Cardiac septum (tissue), 1 donor: ENCODE measurements at places on chromosomes 2 and 18. TPM values are rescaled to one million over a fixed set of nuclear protein-coding genes. Genes with fewer than 3 reads are reported as not detected.

STK11IP gene
- 20.2 TPM for total RNA-seq

DNA sequence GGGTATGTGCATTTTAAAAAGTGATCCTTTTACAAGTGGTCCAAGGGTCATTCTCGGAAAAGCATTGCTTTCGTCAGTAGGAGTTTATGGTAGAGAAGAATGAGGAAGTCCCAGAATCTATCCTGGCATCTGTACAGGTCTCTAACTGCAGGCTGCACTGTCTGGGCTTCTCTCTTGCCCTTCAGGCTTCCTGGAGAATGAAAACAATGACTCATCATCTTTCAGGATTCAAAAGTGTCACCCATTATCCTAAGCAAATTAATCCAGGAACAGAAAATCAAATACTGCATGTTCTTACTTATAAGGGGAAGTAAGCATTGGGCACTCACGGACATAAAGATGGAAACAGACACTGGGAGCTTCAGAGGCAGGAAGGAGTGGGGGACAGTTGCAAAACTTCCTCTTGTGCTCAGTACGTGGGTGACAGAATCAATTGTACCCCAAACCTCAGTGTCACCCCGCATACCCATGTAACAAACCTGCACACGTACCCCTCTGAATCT lies 60.2 kb upstream of the TXNDC2 start:
- no peak for DNase-seq

DSG2 gene
- 34.4 TPM for total RNA-seq

DNA sequence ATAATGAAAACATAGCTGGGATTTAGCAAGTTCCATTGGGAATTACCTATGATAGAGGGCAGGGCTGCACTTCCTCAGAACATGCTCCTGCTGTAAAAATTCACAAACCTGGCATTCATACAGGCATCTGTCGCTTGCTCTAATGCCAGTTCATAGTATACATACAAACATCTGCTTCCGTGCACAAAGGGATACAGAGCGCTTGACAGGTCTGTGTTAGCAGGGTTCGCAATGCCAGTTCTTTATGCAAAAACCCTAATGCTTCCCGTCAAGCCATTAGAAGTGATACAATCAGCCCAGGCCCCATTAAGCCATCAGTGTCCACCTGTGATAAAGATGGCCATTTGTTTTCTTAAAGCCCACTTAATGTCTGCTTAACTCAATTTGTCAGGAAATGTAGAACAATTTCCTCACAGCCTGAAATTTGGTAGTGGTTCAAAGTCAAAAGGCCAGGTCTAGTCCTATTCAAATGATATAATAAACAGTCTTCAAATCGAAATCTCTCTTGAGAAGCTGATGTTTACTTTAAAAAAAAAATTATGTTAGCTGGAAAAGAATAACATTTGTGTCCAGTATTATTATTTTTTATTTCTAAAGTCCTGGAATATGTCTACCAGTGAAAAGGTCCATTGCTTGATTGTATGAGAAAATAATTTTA lies 556.3 kb downstream of the ARHGAP15 start:
- DNase-seq: no peak

OXER1 gene
- 0.94 TPM for total RNA-seq

HAAO gene
- total RNA-seq: 2.5 TPM

DNA sequence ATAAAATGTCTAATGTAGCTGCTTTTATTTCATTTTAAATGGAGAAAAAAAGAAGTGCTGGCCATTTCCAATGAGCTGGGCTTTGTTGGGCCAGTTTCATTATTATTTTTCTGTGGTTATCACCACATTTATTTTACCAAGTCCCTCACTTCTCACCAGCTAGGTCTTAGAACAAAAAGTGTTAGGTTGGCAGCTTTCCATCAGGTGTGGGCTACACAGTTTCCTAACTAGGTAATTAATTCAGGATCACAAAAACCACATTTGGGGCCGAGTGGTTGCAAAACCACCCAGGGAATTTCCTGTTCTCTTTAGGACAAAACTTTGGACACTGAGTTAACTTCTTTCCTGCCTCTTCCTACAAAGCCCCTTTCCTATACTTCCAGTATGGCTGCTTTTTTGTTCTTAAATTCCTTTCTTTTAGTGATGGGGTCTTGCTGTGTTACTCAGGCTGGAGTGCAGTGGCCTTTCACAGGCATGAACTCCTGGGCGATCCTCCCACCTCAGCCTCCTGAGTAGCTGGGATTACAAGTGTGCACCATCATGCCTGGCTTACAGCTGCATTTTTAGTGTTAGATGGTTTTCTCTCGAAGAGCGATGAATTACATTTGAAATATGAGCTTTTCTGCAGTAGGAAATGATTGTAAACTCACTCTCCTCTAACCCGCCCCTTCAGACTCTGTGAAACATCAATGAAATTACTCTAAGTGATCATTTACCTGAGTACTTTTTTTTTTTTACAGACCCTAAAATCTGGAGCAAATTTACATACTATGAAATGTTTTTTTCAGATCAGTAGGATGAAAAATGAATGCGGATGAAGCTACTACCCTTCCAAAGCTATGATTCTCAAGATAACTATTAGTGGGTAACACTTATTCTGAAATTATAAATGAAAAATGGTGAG lies 2.6 kb upstream of the ZFP36L2 start:
- DNase-seq: no peak

FOXD4L1 gene
- total RNA-seq: not detected

UNC80 gene
- total RNA-seq: 2.1 TPM

DSG1 gene
- 0.89 TPM for total RNA-seq

DNA sequence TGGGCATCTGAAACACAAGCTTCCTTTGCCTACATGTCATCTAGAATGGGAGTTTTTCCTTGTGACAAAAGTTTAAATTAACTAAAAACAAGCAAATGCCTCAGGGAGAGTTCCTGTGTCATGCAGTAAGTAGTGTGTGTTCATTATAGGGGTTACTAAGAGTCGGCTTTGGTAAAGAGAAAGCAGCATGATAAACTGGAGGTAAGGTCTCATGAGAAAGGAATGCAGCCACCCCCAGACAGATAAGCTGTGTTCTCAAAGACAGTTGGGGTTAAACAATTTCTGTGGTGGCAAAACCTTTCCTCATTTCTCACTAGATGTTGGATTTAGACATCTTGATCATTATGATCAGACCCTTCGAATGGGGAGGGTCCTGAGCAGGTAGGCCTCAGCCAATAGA lies 129.7 kb downstream of the MAP4K4 start:
- DNase-seq: no peak

DNA sequence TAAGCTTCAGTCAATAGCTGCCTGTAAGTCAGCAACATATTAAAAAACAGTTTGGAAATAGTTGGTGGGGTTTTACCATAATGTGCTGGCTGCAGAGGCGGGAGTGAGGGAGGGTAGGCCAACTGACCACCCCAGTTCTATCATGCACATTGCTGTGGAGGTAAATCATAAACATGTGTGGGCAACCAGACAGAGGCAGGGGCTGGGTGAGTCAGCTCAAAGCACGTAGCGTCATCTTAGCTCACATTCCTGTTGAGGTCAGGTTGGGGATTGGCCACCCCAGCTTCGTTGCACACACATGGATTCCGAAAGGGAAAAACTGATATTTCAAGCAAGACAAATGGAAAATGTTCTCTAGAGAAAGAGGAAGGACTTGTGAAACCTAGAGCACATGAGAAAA lies 19.5 kb downstream of the GPR45 start:
- no peak for DNase-seq

GRCh38 chr2:98300141-98300874 lies 45.9 kb upstream of the CNGA3 start:
- DNase-seq: no peak

WDR33 gene
- 35.9 TPM for total RNA-seq

- no peak for DNase-seq
These were observed 8.3 kb downstream of the MYO1B start for GRCh38 chr2:191253476-191253875.

TCF7L1 gene
- 6.0 TPM for total RNA-seq

KCNJ13 gene
- total RNA-seq: not detected

GRCh38 chr18:48165111-48165866 lies 234.8 kb upstream of the SMAD2 start:
- DNase-seq: peak; percentile 58

SAG gene
- total RNA-seq: not detected

- no peak for DNase-seq
These were observed 22.7 kb upstream of the SPR start for GRCh38 chr2:72864500-72864899.

- DNase-seq: no peak
These were observed 1592.7 kb upstream of the ACVR2A start for GRCh38 chr2:146252119-146252518.

DNA sequence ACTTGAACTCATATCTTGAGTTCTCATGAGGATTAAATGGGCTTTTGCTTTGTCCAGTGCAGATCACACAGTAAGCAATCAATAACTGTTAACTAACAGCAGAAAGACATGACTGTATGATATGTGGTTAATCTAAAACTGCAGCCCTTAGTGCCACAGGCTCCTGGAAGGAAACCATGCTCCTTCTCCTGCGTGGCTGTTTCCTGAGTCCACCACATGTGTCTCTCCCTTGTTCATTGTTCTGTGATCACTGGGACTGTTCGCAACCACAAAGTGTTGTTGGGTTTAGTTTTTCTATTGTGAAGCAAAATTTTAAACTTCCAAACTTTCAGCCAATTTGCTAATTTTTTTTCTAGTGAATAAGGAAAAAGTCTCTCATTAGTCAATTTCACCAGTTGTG lies 130.9 kb upstream of the PTPRM start:
- DNase-seq: no peak

ANKRD30B gene
- total RNA-seq: not detected

QPCT gene
- total RNA-seq: 5.2 TPM

- no peak for DNase-seq
These were observed 128.6 kb downstream of the BIRC6 start for GRCh38 chr2:32485399-32485798.

GRCh38 chr2:148528356-148529064 lies 116.0 kb upstream of the EPC2 start:
- DNase-seq: no peak

CREG2 gene
- 0.81 TPM for total RNA-seq

- DNase-seq: peak; percentile 55
These were observed 273.9 kb downstream of the PHLPP1 start for GRCh38 chr18:62989195-62989594.

DNA sequence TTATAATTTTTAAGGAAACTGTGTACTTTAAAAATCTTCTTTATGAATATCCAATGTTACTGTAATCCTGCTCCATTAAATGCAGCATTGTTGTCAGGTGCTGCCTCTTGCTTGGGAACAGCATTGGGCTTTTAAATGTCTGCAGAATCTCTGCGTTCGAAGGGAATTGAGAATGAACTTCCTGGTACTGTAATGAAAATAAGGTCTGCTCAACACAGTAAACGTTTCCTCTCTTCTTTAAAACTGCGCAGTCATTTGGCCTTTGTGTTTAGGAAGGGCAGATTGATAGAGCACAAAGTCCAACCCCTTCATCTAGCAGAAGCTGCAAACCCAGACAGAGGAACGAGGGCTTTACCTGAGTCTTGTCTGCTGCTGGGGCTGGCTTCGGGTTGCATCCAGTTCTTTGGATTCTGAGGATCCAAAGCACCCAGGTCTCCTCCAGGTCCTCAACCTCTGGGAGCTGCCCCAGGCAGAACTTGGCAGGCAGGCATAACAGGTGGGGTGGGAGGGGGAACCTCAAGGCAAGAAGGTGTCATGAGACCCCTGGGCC lies 104.5 kb downstream of the UGGT1 start:
- DNase-seq: no peak

GRCh38 chr18:75728621-75729020 lies 301.1 kb upstream of the SMIM21 start:
- DNase-seq: no peak

GRCh38 chr18:57353137-57353939 lies 981 bp downstream of the ST8SIA3 start:
- no peak for DNase-seq

DNA sequence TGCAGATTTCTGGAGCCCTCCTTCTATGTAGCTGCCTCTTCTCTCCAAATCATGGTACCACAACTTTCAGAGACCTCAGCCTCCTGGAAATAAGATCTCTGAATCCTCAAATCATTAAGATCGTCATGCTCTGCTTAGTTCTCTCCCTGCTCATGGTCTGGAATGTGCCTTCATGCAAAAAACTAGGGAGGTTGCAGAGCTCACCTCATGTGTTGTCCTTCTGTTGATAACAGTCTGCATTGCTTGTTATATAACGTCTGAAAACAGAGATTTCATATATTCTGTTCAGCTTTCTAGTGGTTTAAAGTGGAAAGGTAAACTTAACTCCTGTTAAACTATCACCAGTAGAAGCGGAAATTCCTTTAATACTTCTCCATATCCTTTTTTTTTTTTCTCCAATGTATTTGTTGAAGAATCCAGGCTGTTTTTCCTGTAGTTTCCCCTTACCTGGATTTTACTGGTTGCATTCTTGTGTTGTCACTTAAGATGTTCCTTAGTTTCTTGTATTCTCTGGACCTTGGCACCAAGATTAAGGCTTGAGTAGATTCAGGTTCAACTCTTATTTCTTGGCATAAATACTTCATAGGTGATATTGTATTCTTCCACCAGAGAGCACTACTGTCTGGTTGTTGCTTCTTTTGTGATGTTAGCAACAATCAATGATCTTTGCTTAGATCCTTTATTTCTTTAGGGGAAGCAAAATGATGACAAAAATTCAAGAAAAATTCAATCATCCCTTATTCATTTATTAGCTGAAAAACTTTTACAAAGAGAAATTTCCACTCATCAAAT lies 211.3 kb downstream of the LOXHD1 start:
- no peak for DNase-seq

TOGARAM2 gene
- total RNA-seq: 0.48 TPM

- no peak for DNase-seq
These were observed 110.4 kb downstream of the LRP1B start for GRCh38 chr2:142020368-142020767.

GRCh38 chr18:77012806-77013541 lies 119.6 kb downstream of the MBP start:
- no peak for DNase-seq

DNA sequence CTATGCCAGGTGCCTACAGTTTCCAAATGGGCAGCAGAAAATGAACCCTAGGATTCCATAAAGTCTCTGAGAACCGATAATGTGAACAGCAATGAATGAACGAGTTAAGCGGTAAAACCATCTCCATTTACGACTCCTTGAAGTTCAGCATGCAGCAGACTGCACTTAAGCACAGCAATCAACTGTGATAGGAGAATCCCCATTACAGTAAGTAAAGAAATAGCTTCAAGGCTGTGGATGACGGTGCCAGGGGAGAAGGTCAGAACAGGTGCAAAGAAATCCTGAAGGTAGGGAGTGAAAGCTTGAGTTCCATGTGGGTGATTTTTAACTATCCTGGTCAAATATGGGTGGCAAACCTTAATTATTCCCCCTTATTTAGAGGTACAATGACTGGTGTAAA lies 444.4 kb downstream of the NCKAP5 start:
- DNase-seq: no peak

- DNase-seq: no peak
These were observed 101.2 kb downstream of the KCTD18 start for GRCh38 chr2:200408428-200409316.

TXNDC9 gene
- total RNA-seq: 24.8 TPM

ASPRV1 gene
- 0.81 TPM for total RNA-seq

ZNF385B gene
- 6.7 TPM for total RNA-seq

TBR1 gene
- 0.05 TPM for total RNA-seq

- no peak for DNase-seq
These were observed 272.9 kb downstream of the CDH20 start for GRCh38 chr18:61606068-61606660.

GRCh38 chr2:207896525-207897285 lies 127.0 kb upstream of the FZD5 start:
- no peak for DNase-seq

KYNU gene
- 0.67 TPM for total RNA-seq
